ENCODE measurements at places on chromosomes 7 and 10. TPM values are rescaled to one million over a fixed set of nuclear protein-coding genes. Genes with fewer than 3 reads are reported as not detected.

HABP2 gene
- total RNA-seq, result not detected

SEMA3C gene
- 5.9 TPM for total RNA-seq

TCF7L2 gene
- 1.8 TPM for total RNA-seq

ARHGEF5 gene
- 0.76 TPM for total RNA-seq

C10orf105 gene
- 0.15 TPM for total RNA-seq

BTBD16 gene
- total RNA-seq, result not detected

NME8 gene
- not detected for total RNA-seq

UCN3 gene
- not detected for total RNA-seq

SUN3 gene
- not detected for total RNA-seq

PAPOLB gene
- 0.15 TPM for total RNA-seq

SPDYE2 gene
- total RNA-seq, result not detected

PPP1R3C gene
- total RNA-seq, result 1.9 TPM

KLLN gene
- 0.30 TPM for total RNA-seq

SLC39A12 gene
- not detected for total RNA-seq

UCMA gene
- total RNA-seq, result not detected

TAS2R38 gene
- total RNA-seq, result not detected

ESYT2 gene
- 50.3 TPM for total RNA-seq

MCMBP gene
- 85.3 TPM for total RNA-seq

MKX gene
- not detected for total RNA-seq

TAS2R4 gene
- total RNA-seq, result 0.32 TPM

NEUROG3 gene
- not detected for total RNA-seq

PAX4 gene
- total RNA-seq, result not detected

SH2D4B gene
- total RNA-seq, result 0.30 TPM

PPA1 gene
- 334 TPM for total RNA-seq

PON1 gene
- total RNA-seq, result not detected

PCGF5 gene
- total RNA-seq, result 29.5 TPM

AGFG2 gene
- total RNA-seq, result 6.2 TPM

MBL2 gene
- total RNA-seq, result not detected

EPO gene
- total RNA-seq, result not detected

SEMA4G gene
- total RNA-seq, result 0.30 TPM

UNCX gene
- total RNA-seq, result not detected

ERVW-1 gene
- total RNA-seq, result not detected

PPP1R17 gene
- total RNA-seq, result not detected

ZNF467 gene
- total RNA-seq, result 1.8 TPM

CYCS gene
- total RNA-seq, result 52.3 TPM

LDB3 gene
- not detected for total RNA-seq

ACSM6 gene
- not detected for total RNA-seq

VPS50 gene
- total RNA-seq, result 27.9 TPM

TRIM24 gene
- 7.6 TPM for total RNA-seq

LRRC61 gene
- 1.2 TPM for total RNA-seq

TRIM73 gene
- total RNA-seq, result 0.32 TPM

GNG11 gene
- 171 TPM for total RNA-seq

SORBS1 gene
- total RNA-seq, result 0.32 TPM

IGF2BP3 gene
- total RNA-seq, result 161 TPM

ZNHIT1 gene
- total RNA-seq, result 109 TPM

ITIH2 gene
- total RNA-seq, result not detected

CARD11 gene
- 1.7 TPM for total RNA-seq

NACAD gene
- total RNA-seq, result 0.32 TPM

HTR7 gene
- total RNA-seq, result 0.32 TPM

FAM131B gene
- 1.4 TPM for total RNA-seq

SPDYE1 gene
- not detected for total RNA-seq

TCAF2 gene
- total RNA-seq, result 8.4 TPM

TRIM74 gene
- 0.32 TPM for total RNA-seq

ZC3HAV1L gene
- 12.2 TPM for total RNA-seq

Data from epithelial cell of umbilical artery (primary cell).